ENCODE measurements at places on chromosomes 3 and 15.

GRCh38 chr3:420584-420983 lies 224.0 kb downstream of the CHL1 start:
- no peak for DNase-seq

DNA sequence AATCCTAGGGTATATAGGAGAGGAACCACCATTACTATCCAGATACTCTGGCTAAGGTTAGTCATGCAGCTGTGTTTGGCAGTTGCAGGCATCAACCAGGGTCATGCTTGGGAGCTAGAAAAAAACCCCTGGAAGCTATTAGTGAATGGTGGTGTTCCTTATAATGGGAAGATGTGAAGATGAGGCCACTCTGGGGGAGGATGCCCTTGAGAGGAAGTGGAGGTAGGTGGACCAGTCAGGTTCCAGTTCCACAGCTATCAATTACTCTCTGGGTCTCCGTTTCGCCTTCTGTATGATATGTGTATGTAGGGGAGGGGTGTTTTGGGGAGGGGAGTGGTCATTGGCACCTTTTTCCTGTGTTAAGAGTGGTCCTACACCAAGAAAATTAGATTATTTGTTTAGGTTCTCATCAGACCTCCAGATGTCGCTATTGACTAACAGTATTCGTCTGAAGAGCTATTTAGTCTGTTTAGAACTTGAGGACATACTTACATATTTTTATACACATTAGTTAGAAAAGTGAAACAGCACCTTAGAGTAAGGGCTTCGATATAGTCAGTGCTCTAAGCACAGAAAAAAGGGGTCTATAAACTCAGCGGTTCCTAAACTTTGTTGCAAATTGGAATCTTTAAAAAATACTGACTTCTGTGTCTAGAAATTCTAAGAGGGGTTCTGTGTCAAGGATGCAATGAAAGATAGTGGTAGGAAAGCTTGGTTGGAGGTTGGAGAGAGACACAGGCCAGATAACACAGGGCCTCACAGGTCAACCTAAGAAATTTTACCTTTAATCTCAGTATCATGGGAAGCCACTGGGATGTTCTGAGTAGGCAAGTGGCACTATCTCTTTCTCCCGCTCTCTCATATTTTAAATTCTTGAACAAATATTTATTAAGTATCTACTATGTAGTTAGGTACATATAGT lies 9.1 kb upstream of the HPS3 start:
- no peak for DNase-seq

DNA sequence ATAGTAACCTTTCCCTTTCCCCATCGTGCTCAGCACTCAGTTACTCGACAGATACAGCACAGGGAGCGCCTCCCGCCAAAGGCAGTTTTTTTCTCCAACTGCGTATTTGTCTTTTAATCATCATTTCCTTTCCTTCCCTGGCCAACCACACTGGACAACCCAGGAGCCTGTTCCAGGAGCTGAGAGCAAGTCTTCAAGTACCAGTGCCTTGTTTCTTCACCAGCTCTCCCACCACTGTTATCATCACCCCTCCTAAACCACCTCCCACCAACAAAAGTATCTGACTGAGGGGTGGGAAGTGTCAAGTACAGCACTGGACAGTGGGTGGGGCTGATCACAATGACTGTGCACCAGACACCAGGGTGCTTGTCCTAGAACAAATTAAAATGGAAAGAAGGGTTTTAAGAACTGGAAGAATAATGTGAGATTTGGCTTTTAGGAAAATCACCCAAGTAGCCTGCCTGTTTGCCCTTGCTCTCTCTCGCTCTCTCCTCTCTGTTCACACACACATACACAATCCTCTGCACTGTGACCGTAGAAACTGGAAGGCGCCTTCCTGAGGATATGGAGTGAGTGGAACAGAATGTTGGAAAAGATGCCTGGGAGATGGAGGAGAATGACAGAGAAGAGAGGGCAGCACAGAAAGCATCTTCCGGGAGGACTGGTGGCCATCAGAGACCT lies 126.3 kb downstream of the TNIK start:
- DNase-seq, result no peak

DNA sequence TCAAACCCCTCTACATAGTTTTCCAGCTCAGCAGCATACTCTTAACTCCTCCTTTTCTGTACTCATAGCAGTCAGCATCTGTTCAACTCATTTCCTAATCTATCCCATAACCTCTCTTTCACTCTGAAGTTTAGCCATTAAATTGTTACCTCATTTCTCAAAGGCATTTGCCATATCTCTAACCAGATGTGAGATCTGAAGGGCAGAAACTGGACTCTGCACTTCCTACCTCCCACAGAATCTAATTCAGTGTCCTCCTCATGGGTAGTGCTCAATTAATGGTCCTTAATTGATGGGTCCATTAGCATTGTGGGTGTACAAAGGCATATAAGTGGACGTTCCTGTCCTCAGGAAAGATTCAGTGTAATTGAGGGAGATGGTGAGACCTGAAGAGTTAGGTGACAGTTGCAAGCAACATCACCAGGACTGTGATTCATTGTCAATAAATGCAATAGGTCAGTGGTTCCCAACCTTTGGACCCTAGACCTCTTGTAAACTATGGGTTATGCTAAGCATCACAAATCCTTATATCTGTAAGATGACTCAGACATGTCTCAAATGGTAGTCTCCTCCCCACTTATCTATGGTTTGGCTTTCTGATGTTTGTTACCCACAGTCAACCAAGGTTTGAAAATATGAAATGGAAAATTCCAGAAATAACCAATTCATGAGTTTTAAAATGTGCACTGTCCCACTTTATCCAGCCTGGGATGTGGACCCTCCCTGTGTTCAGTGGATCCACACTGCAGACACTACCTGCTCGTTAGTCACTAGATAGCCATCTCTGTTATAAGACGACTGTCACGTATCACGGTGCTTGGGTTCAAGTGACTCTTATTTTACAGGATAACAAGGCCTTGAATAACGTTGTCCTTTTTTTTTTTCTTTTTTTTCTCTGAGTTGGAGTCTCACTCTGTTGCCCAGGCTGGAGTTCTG lies 25.0 kb upstream of the UACA start:
- no peak for DNase-seq

- DNase-seq, result no peak
Observed at GRCh38 chr3:116145613-116146012, 299.7 kb downstream of the LSAMP start.

DNA sequence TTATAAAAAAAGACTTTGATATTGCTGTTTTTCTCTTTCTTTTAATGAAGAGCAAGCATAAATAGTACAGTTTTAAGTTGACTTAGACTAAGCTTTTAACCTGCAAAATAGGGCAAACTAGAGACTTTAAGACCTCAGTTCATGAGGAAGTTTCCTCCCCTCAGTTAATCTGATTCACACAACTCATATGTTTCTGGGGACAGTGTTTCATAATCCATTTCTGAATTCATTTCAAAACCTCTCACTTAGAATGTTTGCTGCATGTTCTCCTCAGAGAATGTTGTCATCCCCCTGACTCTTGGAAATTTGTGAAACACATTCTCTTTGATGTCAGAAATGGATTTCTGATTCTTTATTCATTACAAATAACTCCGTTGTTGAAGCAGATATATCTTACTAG lies 79.3 kb upstream of the SKOR1 start:
- no peak for DNase-seq

DNA sequence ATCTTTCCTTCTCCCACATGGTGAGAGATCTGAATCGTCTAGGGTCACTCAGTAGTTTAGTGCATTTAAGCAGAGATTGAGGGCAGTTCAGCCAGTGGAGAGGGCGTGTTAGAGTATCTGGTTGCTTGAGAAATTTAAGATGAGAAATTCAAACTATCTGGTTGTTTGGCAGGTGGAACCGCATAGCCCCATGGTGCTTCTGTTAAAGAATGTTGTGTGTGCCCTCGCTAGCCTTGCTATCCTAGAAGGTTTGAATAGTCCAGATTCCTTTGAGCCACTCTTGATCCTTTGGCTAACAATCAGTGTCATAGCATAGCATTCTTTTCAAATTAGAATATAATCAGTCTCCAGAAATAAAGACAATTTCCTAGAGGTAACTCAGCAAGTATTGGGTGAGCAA lies 32.1 kb downstream of the ABHD17C start:
- no peak for DNase-seq

GRCh38 chr15:69143756-69144436 lies 16.5 kb upstream of the GLCE start:
- DNase-seq, result no peak

- DNase-seq, result no peak
Observed at GRCh38 chr3:53846134-53846850, at the start of the genes CHDH and IL17RB. Gene CHDH, minus strand, starts transcription at chr3:53846419. Its CDS starts 22,411 bp downstream, at chr3:53824008. Gene IL17RB, plus strand, starts transcription at chr3:53846568. Its CDS starts 21 bp downstream, at chr3:53846589.

- no peak for DNase-seq
Observed at GRCh38 chr3:87996882-87997281, 61.9 kb downstream of the CGGBP1 start.

DNA sequence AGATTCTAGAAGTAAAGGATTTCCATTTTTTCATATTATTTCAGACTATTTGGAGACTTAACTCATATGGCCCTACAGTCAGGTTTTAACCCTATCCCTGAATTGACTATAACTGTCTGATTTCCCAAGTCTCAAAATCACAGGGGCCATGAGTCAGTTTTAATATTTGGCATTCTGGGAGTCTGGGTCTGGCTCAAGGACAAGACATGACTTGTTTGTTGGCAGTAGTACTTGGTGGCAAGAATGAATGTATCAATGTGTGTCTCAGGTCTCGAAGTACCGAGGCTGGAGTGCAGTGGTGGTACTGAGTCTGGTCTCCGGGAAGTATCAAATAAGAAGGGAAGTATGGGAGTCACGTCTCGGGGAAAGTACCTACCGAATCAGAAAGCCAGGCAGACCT lies 10.8 kb downstream of the UMPS start:
- no peak for DNase-seq

DNA sequence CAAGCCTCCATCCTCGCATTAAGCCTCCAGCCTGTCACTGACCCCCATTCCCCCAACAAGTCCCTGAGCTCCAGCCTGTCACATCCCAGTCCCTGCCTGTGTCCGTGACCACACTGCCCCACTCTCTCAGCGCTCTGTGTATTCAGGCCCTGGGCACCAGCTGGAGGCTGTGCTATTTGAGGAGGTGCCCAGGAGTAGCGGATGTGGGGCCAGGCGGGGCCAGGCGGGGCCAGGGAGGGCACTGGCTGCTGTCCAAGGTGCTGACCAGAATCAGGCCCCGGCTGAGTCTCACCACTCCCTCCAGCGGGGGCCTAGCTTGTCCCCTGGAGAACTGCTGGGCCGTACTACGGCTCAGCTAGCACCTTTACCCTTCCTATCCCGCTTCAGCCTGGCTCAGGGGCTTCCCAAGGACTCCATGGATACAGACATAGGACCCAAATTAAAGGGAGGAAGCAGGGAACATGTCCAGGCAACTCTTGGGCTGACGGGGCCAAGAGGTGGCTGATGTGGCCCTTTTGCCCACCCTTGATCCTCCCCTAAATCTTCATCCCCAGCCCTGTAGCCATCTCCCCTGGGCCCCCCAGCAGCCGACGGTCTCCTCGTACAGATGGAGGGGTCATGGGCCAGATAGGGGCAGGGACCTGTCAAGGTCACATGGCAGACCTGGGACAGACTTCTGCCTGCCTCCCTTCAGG lies 1.1 kb downstream of the HHATL start:
- peak; percentile 19 for DNase-seq

GRCh38 chr15:28246605-28247004 lies 75.4 kb downstream of the HERC2 start:
- DNase-seq, result no peak

DNA sequence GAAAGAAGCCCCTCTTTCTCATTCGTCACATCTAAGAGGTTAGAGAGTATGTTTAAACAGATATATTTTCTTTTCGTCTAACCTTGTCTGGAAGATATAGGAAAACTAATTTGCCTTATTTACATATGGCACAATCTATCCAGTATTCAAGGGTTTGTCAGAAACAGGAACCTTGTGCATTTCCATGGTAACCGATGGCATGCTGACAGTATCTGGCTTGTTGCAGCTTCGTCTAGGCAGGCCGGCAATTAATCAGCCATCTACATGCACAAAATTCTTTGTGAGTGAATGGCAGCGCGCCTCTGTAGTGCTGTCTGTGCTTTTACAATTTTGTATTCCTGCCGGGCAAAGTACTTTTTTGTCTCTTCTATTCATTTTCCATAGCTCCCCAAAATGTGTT lies 294.0 kb upstream of the SOX2 start:
- DNase-seq, result no peak

DNA sequence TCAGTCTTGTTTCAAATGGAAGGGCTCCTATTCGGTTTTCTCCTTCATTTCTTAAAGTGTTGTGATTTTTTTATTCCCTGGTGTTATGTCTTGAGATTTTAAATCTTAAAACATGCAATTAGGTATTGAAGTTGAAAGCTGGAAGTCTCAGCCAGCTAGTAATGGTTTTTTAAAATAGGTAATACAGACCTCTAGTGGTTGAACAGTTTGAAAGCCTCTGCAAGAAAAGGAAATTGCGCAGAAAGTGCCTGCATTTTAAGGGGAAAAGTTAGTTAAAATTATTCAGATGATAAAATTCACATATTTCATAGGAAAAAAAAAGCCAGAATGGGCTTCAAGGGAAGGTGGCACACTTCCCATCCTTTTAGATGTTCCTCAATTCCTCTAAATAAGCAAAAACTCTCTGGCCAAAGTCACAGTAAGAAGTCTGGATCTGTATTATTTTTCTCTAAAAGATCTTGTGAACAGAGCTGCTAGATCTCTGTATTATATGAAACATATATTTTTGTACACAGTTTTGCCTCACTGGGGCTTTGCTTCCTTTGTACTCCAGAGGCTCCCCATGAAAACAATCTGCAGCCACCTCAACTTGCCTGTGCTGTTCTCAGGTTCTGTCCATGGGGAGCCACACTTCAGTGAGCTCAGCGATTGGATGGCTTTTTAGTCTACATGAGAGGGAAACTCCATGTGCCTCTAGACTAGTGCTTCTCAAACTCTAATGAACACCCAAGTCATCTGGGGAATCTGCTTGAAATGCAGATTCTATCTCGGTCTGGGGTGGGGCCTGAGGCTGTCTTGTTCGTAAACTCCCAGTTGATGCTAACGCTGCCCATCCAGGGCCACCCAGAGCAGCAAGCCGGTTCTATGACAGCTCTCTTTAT lies 21.5 kb downstream of the AGTR1 start:
- DNase-seq, result no peak

DNA sequence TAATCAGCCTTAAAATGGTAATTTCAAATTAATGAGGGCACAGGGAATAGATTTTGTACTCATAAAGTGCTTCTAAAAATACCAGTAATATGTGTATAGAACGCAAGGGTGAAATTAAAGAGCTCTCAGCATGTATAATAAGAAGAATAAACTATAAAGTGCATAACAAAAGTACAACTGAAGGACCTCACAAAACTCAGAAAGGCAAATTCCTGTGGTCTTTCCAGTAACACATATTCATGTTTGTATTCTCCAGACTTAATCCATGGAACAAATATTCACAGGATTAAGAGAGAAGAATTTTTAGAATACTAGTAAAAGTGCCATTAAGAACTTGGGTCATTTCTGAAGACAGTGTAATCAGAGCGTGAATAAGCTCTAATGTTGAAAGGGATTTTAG lies 646.3 kb downstream of the CADM2 start:
- no peak for DNase-seq

Data from stimulated activated CD4-positive, alpha-beta T cell treated with anti-CD3 and anti-CD28 coated beads, TNF-alpha, amount 100 ng/mL, for 1 hour (primary cell).